ENCODE measurements at places on chromosomes 6 and 20. TPM values are rescaled to one million over a fixed set of nuclear protein-coding genes. Genes with fewer than 3 reads are reported as not detected.

SLC13A3 gene
- not detected for total RNA-seq

LY6G5C gene
- total RNA-seq = 1.8 TPM

PRR18 gene
- not detected for total RNA-seq

LTV1 gene
- 30.0 TPM for total RNA-seq

BIRC7 gene
- total RNA-seq = not detected

TDRD6 gene
- total RNA-seq = not detected

TUBE1 gene
- 16.4 TPM for total RNA-seq

FANCE gene
- 14.7 TPM for total RNA-seq

HLA-DQB2 gene
- not detected for total RNA-seq

DLK2 gene
- total RNA-seq = 0.18 TPM

TRIM31 gene
- not detected for total RNA-seq

SYCP2 gene
- 2.2 TPM for total RNA-seq

All from activated naive CD4-positive, alpha-beta T cell treated with anti-CD3 and anti-CD28 coated beads, Interleukin-2, amount 50 U/mL, for 72 hours (primary cell).